ENCODE measurements at places on chromosomes 6 and 20.

DNA sequence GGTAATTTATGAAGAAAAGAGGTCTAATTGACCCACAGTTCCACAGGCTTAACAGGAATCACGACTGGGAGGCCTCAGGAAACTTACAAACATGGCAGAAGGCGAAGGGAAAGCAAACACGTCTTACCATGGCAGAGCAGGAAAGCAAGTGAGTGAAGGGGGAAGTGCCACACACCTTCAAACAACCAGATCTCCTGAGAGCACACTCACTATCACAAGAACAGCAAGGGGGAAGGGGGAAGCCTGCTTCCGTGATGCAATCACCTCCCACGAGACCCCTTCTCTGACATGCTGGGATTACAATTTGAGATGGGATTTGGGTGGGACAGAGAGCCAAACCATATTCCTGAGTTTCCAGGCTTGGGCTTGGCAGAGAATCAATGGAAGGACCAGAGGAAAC lies 124.1 kb upstream of the RAB32 start:
- DNase-seq, result no peak

- DNase-seq, result no peak
Measured at GRCh38 chr6:134764741-134765140, 185.2 kb downstream of the ALDH8A1 start.

GRCh38 chr6:101085327-101085726 lies 204.2 kb upstream of the ASCC3 start:
- DNase-seq, result no peak

DNA sequence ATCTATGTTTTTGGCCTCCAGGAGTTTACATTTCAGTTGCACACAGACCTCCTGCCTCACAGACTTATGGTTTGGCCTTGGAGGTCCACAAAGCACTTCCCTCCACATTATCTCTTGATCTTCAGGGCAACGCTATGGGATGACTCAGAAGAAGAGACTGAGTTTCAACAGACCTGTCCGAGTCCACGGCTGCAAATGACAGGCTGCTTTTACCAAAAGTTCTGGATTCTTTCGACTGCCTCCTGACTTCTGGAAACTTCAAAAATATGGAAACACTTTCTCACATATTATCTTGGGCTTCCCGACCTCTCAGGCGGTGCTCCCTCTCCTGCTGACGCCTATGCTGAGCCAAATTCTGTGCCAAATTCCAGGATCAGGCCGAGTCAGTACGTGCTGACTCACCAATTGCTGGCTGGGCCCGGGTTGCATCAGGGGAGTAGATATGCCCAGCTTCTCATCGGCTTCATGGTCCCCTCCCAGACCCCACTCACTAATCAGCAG lies 190.2 kb downstream of the BMP7 start:
- DNase-seq, result no peak

- no peak for DNase-seq
Measured at GRCh38 chr6:19873031-19873430, 35.9 kb downstream of the ID4 start.

GRCh38 chr20:63090682-63091571 lies 84.2 kb upstream of the BHLHE23 start:
- DNase-seq, result peak; percentile 31

- no peak for DNase-seq
Measured at GRCh38 chr6:99471638-99472037, 43.6 kb downstream of the USP45 start.

DNA sequence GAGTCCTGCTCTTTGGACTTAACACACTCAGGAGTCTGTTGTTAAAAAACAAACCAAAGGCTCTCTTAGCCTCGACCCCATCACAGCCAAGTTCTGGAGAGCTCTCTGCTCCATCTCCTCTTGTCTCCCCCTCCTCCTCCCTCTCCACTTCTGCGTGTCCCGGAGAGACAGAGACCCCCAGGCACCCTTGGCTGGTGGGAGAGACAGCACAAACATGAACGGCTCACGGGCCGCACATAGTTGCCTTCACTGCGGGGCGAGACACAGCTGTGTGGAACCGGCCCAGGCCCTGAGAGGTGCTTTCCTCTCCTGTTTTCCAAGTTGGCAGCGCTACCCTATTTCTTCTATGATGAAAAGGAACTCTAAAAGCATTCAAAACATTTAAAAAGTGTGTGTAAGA lies 23.3 kb upstream of the MYT1 start:
- no peak for DNase-seq

DNA sequence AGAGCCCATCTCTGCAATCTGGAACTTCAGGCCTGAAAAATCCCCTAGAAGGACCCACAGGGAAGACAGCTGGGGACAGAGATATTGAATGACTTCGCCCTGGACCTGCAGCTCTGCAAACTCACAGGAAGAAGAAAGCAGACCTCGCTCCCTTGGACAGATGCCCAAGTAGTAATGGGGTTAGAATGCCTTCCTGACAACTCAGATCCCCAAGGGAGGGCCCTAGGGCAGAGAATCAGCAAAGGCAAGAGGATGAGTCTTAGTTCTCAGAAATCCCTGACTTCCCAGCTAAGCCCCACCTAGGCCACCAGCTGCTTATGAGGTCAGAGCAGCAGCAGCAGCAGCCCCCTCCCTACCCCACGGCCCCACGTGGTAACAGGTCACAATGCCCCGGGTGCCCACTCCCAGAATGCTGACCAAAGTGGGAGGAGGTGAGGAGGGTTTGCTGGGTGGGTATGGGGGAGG lies at the start of gene C20orf141:
Gene C20orf141, plus strand, starts transcription at position 401 of the 465 bp plus-strand sequence. CDS start 198 bp downstream, outside the sequence.
- no peak for DNase-seq

DNA sequence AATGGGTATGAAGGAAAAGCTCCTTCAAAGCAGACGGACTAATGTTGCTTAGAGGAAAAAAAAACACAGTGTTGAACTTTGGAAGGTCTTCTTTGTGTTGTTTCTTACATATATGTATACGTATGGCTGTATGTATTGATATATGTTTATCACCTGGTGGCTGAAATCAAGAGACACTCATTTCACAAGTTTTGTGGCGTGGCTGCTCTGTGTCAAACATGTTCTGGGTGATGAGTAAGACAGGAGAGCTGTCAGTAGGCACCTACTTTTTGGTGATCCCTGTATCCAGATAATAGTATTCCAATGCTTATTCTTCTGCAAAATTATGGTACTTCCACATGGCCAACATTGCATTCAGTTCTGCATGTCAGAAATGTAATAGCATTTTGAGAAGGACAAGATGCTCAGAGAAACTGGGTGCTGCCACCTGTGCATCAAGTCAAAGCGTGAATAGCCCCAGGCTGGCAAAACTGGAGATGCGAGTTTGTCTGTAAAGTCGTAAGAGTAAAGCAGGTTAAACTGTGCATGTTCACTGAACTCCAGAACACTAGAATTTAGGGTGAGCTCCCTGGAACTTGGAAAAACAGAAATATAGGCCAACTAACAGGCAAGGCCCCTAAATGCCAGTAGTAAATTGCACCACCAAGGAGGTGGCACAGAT lies 67.9 kb downstream of the ARMC2 start:
- DNase-seq, result no peak

DNA sequence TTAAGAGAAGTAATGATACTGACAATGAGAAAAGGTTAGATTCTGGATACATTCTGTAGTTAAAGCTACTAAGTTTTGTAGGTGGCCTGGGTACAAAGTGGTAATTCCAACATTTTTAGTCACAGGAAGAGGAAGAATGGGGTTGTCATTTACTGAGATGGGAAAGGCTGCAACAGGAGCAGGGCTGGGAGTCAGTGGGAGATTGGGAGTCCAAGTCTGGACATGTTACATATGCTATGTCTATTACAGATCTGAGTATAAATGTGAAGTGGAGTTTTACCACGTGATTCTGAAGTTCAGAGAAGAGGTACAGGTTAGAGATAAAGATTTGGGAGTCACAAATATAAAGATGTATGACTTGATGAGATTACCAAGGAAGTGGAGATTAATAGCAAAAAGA lies 116.2 kb downstream of the RWDD2A start:
- DNase-seq, result no peak

DNA sequence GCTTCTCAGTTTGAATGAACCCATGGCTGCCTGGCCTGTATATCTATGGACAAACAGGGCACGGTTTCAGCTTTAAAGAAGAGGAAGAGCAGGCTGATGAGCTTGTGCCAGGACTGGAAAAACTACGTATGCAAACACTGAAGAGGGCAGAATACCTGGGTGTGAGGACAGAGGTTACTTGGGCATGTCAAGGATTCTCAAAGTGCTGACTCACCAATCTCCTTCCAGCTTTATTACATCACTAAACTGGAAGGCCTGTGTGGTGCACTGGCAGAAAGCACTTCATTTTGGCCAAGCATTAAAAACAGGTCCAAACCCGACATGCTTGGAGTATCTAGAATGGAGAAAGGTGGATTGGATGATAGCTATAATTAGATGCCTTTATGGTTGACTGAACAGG lies 95.2 kb downstream of the GMPR start:
- DNase-seq, result no peak

DNA sequence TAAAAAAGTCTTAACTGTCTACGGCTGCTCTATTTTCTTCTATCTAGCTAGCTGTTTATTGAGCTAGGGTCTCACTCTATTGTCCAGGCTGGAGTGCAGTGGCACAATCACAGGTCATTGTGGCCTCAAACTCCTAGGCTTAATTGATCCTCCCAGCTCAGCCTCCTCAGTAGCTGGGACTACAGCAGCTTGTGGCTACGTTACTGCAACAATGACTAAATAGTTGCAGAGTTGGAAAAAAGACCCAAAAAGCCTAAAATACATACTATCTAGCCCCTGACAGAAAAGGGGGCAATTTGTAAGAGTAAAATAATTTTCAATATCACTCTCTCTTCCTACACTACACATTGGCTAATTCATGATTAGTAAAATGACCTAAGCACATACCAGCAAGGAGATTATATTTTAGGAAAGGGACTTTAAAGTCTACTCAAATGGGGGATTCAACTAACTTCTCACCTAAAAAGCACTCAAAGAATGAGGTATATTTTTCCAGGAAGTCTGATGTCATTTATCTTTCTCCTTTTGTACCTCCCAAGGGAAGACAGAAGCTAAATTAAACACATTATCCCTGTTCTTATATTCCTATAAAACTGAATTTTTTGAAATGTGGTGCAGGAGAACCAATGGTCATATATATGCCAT lies 82.8 kb downstream of the ZMYND8 start:
- DNase-seq, result no peak

- no peak for DNase-seq
Measured at GRCh38 chr6:112594886-112595594, 247.9 kb downstream of the RFPL4B start.

- no peak for DNase-seq
Measured at GRCh38 chr6:126064748-126065401, 78.5 kb downstream of the TRMT11 start.

DNA sequence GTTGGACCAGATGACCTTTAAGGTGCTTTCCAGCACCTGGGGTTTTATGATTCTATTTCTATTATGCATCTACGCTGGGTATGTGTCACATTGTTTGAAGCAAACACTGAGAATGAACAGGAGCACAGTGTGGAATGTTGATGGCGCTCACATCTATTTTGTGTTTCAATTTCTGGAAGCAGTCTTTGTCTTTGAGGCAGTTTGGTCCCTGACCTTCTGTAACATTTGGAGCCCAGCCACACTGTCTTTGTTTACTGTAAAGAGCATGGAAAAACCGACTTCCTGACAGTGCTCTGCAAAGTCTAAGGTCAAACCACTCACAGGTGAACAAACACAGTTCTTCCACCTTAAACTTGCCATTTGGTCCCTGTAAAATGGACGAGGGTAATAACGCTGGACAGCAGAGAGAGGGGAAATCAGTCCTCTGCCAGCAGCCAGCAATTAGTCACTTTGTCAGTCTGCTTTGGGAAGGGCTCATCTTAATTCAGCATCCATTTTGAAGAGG lies 155.5 kb downstream of the PRL start:
- no peak for DNase-seq

DNA sequence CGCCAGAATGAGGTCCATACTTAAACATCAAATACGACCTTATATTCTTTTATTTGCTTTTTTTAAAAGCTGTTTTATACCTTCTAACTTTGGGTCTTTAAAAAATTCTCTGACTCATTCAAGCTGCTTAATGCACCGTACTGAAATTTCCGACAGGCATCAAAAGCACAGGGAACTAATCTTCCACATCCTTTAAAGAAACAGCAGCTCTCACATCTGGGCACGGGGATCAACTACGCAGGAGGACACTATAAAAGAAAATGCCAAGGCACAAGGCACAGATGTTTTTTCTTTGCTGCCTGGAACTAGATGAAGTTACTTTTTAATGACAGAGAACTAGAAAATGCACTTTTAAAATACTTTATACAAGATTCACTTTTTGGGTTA lies 112.4 kb upstream of the ARG1 start:
- no peak for DNase-seq

DNA sequence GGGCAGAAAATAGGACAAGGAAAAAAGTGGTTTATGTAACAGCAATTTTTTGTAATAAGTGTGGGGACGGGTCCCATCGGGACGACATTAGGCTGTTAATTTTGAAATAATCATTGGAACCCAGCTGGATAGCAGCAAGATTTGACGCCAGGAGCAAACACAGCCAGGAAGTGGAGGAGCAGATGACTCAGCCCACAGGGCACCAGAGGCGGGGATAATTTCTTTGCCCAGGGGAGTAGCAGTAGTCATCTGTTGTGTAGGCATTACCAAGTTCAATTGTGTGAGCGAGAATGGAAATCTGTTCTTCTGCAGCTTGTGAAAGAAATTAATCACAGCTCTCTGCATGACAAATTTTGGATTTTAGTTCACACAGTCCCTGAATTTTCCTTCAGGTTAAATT lies 22.6 kb upstream of the RIN2 start:
- DNase-seq, result peak; percentile 55

DNA sequence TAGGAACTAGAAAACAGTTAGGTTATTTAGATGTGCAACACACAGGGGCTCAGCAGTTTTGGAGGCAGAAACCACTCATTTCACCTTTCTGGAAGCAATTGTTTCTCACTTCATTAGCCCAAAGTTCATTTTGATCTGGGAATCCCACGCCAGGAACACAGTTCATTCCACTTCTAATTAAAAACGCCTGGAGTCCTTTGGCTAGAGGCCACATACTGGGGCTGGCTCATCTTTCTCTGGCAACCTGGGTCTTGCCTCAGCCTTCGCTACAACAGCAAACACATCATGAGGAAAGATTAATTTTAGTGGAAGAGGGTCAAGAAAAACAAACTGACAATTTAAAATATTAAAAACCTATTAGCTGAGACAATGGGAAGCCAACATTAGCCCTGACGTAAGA lies 69.7 kb downstream of the RFPL4B start:
- DNase-seq, result no peak

DNA sequence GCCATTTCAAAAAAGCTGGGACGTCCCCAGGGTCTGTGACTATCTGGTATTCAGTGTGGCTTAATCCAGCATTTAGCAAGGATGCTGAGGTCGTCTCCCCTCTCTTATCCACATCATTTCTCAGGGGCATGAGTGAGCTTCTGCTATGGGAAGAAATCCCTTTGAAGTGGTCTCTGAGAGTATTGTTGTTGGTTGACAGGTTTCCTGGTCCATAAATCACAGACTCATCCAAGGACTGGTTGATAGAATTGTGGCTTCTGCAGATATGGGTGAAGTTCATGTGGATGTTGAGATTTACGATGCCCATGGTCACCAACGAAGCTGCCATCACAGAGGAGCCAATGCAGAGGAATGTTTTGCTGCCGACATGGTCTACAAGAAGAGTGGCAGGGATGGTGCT lies 24.0 kb downstream of the SLC2A12 start:
- no peak for DNase-seq
